Left renal cortex interstitium (tissue), 4 donors: ENCODE measurements at places on chromosomes 7 and 10. TPM values are rescaled to one million over a fixed set of nuclear protein-coding genes. Genes with fewer than 3 reads are reported as not detected.

The URGCP gene
- polyA plus RNA-seq = 38.9 TPM

- DNase-seq = no peak
Measured at GRCh38 chr10:33520223-33520622, 185.8 kb upstream of the NRP1 start.

- no peak for DNase-seq
Measured at GRCh38 chr10:117775526-117775925, 233.0 kb downstream of the EMX2 start.

GRCh38 chr10:75717126-75717916 is 285.9 kb downstream of the LRMDA start:
- no peak for DNase-seq

GRCh38 chr10:24661376-24661775 is 62.3 kb downstream of the ARHGAP21 start:
- DNase-seq = no peak

DNA sequence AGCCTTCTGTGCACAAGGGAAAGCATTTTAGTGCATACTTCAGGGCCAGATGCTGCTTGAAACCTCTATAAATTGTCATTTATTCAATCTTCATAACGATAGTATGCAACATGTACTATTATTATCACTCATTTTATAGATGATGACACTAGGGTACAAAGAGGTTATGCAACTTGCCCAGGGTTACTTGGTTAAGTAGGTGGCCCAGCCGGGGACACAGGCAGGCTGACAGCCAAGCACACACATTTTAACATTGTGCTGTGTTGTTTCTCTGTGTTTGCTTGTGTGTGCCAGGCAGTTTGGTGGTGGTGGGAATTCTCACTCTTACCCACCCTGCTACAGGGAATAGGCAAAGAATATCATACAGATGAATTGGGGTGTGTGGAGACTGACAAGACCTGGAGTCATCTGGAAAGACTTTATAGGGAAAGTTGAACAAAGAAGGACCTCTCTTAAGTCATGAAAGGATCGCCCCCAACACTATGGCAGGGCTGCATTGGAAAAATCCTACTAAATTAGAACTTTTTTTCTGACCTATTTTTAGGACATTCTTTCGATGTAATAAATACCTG is 98.9 kb downstream of the MKX start:
- no peak for DNase-seq
